ENCODE measurements at places on chromosomes 3 and 15.
A peak's percentile ranks its signal among the peaks of the same experiment; 100 is the strongest.

- no peak for DNase-seq
Measured at GRCh38 chr3:114451051-114451451, 157.2 kb downstream of the TIGIT start.

DNA sequence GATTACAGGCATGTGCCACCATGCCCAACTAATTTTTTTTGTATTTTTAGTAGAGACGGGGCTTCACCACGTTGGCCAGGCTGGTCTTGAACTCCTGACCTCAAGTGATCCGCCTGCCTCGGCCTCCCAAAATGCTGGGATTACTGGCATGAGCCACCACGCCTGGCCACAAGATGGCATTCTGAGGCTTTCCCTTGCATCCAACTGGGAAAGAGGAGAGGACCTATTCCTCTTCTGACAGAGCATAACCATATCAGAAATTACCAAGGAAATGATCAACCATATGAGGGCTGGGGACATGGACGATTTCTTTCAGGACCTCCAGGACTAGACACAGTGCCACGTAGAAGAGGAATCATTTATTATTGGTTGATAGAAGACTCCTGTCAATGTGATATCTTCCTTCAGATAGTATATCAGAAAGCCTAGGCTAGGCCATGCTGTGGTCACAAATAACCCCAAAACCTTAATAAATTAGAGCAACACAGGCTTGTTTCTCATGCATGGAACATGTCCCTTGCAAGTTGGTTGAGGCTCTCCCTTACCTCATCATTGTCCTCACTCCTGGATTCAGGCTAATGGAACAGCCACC lies 372.3 kb upstream of the IL12A start:
- peak; percentile 62 for DNase-seq

GRCh38 chr3:138774529-138775253 lies 60.0 kb downstream of the PIK3CB start:
- peak; percentile 100 for DNase-seq

DNA sequence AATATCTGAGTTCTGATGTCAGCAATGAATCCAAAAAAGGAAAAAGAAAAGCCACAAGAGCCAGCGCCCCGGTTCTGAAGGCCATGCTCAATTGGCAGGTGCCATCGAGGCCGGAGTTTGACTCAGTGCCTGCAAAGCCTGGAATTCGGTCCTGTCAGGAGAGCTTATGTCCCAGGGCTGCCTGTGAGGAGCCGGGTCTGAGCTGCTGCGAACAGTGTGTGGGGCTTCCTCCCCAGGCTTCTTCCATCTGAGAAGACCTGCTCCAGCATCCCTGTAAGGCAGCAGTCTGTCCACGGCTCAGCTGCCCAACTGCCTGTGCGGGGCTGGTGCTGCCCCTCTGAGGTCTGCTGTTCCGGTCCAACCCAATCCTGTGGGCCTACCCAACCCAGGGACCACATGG lies 46.1 kb downstream of the ROPN1B start:
- no peak for DNase-seq

- peak; percentile 95 for DNase-seq
Measured at GRCh38 chr15:70741107-70741531, 22.2 kb downstream of the UACA start.

GRCh38 chr15:76987896-76988860 lies 6.7 kb upstream of the PSTPIP1 start:
- DNase-seq: no peak

- peak; percentile 24 for DNase-seq
Measured at GRCh38 chr3:40258555-40258954, 51.0 kb upstream of the EIF1B start.

GRCh38 chr15:39153058-39153714 lies 427.7 kb upstream of the THBS1 start:
- DNase-seq: no peak

GRCh38 chr3:42216931-42217333 lies 49.1 kb downstream of the CCK start:
- peak; percentile 64 for DNase-seq

Data from iris pigment epithelial cell (primary cell).